ENCODE measurements at places on chromosomes 11 and 22. TPM values are rescaled to one million over a fixed set of nuclear protein-coding genes. Genes with fewer than 3 reads are reported as not detected.

MS4A7 gene
- not detected for total RNA-seq

BARX2 gene
- total RNA-seq: 0.07 TPM

OR8D1 gene
- not detected for total RNA-seq

OR5AN1 gene
- total RNA-seq: not detected

PARVG gene
- total RNA-seq: not detected

CPT1B gene
- 5.8 TPM for total RNA-seq

LRRN4CL gene
- not detected for total RNA-seq

DNAJB7 gene
- total RNA-seq: not detected

TTLL1 gene
- 13.2 TPM for total RNA-seq

PATE2 gene
- total RNA-seq: 0.27 TPM

DNA sequence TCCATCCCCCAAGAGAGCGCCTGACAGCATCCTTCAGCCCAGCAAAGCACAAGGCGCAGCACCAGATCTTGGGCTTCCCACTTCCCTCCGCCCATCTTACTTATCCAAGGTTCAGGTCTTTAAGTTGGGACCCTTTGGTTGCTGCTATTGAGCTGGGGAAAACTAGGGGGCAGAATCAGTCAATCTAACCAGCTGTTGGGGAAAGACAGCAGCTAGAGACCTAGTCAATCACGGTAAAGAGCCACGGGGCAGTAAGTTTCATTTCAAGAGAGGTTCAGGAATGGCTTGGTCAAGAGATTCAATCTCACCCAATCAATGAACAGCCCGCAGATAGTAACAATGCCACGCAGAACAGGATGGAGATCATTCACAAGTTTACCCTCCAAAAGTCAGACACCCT lies 1.7 kb downstream of the ABTB2 start:
- no peak for DNase-seq

- no peak for DNase-seq
Measured at GRCh38 chr11:93540896-93541553, 2.2 kb downstream of the SMCO4 start.

DNA sequence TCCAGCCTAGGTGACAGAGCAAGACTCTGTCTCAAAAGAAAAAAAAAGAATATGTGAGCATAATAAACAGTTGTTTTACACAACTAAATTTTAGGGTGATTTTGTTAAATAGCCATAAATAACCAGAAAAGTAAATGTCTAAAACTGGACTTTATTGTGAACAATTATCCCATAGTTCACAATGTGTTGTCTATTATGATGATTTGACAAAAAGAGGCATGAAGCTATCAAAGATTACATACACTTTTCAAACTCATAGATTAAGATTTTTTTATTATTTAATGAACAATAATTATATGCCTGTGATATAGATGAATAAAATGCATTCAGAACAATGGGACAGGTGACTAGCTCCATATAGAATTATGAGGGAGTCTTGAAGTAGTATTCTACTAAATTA lies 27.0 kb upstream of the MTMR2 start:
- DNase-seq: no peak

DNA sequence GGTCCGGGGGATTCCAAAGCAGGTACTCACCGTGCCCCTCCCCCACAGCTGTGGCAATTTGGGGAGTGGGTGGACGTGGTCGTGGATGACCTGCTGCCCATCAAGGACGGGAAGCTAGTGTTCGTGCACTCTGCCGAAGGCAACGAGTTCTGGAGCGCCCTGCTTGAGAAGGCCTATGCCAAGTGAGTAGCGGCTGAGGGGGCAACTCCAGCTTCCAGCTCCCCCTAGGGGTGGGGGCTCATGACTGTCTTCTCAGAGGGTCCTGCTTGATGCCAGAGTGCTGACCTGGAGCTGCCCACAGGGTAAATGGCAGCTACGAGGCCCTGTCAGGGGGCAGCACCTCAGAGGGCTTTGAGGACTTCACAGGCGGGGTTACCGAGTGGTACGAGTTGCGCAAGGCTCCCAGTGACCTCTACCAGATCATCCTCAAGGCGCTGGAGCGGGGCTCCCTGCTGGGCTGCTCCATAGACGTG lies 4.2 kb downstream of the CAPN1 start:
- DNase-seq: no peak

DNA sequence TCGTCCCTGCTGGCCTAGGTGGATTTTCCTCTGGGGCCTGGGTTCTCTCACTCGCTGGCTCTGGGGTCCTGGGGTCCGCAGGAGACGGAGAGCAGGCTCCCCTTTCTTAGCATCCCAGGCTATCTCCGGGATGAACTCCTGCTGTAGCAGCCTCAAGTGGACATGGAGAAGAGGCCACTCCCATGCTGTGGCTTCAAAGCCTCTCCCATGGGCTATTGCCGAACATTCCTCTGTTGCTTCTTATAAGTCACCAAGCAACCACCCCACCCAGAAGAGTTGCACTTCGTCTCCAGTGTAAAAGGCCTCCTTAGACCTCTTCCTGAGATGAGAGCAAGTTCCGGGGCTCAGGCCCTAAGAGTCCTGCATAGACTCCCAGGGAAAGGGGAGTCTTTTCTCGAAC lies 124.0 kb upstream of the RCN1 start:
- no peak for DNase-seq

- DNase-seq: peak; percentile 5
Measured at GRCh38 chr11:125941619-125942611, 3.9 kb upstream of the VSIG10L2 start.

GRCh38 chr11:119406005-119406404 lies 17.0 kb downstream of the THY1 start:
- no peak for DNase-seq

GRCh38 chr22:40050258-40050657 lies 55.5 kb downstream of the FAM83F start:
- no peak for DNase-seq

- no peak for DNase-seq
Measured at GRCh38 chr11:72244361-72245262, 636 bp upstream of the PHOX2A start.

DNA sequence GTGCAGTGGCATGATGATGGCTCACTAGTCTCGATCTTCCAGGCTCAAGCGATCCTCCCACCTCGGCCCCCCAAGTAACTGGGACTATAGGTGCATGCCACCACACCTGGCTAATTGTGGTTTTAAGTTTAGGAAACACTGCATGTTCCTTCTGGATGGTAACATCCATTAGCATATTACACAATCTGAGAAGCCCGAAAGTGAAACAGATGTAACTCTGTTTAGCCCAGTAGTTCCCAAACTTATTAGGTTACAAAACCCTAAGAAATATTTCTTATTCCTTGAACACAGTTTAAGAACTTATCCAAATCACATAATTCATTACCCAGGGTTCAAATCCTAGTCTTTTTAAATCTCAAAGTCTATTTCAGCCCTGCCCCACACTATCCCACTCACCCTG lies 28.3 kb downstream of the POLDIP3 start:
- DNase-seq: no peak

DNA sequence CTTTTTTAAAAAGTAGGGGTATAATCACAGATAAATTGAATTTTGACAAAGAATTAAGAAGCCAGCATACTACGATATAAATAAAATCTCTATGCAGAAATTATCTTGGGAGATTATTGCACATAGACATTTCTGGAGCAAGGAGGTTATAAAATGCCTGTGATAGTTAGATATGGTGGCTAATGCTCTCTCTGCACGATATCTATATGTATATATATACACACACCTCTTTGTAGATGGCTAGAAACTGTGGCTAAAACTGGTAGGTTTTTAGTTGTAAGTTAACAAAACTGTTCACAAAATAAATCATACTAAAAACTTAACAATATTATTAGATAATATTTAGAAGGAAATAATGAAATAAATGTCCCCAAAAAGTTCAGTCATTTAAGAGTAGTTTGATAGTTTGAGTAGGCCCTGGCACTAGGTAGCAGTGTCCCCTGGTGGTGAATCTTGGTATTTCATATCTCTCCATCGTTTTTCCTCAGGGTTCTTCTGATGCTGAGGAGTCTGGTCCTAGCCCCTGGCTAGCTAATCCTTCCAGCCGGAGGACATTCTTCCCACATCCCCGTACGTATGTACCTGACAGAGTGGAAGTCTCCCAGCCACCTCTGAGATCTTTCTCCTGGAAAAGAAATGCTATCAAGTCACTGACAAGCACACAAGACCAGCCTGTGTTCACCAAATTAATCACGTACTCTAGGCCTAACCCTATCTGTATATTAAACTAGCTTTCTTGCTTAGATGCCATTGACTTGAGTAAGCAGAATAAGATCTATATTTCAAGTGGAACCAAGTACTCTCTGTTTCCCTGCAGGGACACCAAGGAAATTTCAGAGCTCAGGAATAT lies 32.2 kb downstream of the ART5 start:
- no peak for DNase-seq

DNA sequence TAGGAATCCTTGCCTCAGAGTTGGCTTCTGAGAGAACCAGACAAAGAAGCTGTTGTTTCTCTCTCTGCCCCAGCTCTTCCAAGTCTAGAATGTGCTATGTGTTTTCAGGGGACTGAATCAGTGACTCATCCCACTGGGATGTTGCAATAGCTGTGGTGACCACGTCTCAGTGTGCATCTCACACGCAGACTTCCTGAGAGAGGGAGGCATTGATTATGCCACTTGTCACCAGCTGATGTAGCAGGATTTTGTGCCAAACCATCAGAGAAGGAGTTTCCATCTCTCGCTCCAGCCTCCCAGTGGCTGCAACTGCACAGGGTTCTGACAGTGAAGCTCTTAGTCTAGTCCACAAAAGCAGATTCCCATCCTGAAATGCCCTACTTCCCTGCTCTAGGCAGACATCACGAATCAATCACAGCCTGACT lies 455.8 kb downstream of the MIAT start:
- DNase-seq: peak; percentile 93

- no peak for DNase-seq
Measured at GRCh38 chr11:120579611-120580031, 68.1 kb downstream of the GRIK4 start.

- DNase-seq: no peak
Measured at GRCh38 chr22:32964411-32965057, 93.6 kb downstream of the SYN3 start.

DNA sequence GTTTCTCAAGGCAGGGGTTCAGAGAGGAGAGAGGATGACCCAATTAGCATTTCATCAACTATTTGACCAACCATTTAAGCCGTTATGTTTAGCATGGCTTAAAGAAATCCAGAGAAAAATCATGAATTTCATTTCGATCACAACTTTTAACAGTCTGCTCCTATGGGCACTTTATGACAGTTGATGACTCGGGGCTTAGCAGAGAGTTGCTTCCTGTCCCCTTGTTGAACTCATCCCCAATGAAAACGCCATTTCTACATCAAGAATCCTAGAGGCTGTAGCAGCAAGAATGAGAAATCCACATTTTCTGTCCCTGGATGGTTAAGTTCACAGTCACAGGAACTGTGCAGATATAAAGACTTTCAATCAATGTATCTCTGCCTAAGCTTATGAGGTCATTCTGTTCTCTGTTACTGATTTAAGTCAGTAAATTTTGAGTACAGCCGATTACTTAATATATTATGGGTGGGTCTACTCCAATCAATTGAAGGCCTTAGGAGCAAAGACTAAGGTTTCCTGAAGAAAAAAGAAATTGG lies 81.1 kb downstream of the BDNF start:
- DNase-seq: no peak

DNA sequence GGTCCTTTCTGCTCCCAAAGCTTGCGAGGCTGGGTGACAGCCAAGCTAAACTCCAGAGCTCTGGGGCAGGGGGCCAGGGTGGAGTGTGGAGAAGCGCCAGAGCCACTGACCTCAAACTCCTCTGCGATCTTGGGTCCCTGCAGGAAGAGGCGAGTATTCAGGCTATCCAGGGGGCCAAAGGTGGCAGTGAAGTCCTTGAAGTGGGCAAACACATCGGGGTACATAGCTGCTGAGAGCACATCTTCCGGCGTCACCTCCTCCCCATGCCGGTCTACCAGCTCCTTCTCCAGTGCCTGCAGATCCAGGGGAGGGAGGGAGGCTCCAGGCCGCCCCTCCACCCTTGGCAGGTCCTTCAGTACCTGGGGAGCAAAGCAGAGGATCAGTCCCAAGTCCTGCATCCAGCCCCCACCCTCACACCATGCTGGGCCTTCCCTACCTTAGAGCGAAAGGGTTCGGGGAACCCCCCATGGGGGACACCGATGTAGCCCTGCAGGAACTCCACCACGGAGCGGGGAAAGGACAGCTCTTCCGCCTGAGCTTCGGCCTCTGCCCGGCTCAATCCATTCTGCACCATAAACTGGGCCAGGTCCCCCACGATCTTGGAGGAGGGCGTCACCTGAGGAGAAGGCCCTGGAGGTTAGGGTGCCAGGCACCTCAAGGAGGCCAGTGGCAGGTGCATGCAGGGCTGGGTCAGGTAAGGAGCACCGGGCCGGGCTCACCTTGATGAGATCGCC lies 6.4 kb downstream of the RCE1 start:
- no peak for DNase-seq

DNA sequence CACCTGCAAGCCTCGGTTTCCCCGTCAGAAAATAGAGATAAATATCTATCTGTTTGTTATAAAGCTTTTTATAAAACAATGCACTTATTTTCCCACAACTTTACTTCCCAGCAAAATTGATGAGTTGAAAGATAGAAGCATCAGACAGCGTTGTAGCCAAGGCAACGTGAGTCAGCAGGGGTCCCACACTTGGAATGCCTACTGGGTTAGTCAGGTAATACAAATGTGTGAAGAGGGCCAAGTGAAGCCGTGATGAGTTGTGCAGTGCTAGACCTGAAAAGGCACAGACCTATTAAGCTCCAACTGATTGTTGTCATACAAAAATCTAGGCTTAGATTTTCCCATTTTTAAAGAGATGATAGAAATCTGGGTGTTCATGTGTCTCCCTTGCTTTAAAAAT lies 118.7 kb downstream of the PGR start:
- DNase-seq: no peak

DNA sequence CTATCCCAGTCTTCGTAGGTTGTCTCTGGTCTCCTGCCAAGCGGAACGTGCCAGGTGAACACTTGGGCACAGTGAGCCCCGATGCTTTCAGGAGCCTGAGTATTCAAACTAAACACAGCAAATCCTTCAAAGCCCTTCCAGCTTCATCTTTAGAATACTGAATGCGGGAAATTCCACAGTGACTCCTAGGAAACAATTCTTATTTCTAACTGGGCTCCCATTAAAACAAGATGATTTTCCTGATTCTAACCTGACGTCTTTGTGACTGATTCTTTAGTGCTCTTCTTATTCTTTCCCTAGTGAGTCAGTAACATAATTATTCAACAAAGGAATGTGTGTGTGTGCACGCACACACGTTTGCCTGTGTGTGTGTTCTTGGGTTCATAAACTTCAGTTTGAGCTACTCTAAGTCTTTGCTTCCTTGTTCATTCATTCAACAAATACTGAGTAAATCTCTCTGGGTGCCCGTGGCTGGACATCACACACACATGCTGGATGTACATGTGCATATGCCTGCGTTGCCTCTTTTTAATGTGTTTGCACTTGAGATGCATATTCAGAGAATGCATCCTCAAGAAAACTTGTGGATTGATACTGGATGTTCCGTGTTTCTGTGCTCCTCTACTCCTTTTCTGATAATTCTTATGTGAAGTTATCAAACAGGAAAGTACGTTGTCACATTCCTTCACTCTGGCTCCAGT lies 134.5 kb downstream of the WNT7B start:
- peak; percentile 49 for DNase-seq

GRCh38 chr22:30250039-30250565 lies 3.5 kb upstream of the LIF start:
- no peak for DNase-seq

- no peak for DNase-seq
Measured at GRCh38 chr11:64867748-64868462, 10.5 kb downstream of the EHD1 start.
